NCI-H1930 (cell line): ENCODE measurements at places on chromosomes 12 and 14.

GRCh38 chr14:46988312-46988711, 336.7 kb upstream of the RPL10L start:
- DNase-seq: no peak

- no peak for DNase-seq
Measured at GRCh38 chr14:105549481-105549880, 23.1 kb downstream of the TMEM121 start.

GRCh38 chr12:11888029-11888428, 182.7 kb upstream of the BCL2L14 start:
- DNase-seq: no peak

DNA sequence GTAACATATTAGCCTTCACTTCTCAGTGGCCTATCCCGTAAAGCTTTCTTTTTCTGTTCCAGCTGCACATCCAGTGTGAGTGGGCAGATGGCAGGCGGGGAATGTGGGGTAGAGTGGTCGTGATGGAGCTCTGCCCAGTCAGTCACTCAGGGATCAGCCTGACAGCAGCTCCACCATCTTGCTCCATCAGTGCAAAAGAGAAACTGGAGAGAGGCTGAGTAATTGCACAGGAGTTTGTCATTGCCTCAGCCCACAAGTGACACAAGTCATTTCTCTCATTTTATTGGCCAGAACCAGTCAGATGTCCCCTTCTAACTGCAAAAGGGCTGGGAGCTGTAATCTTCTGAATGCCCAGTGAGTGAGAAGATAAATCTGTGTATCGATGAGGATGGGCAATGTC, 66.5 kb downstream of the ATP23 start:
- DNase-seq: no peak

DNA sequence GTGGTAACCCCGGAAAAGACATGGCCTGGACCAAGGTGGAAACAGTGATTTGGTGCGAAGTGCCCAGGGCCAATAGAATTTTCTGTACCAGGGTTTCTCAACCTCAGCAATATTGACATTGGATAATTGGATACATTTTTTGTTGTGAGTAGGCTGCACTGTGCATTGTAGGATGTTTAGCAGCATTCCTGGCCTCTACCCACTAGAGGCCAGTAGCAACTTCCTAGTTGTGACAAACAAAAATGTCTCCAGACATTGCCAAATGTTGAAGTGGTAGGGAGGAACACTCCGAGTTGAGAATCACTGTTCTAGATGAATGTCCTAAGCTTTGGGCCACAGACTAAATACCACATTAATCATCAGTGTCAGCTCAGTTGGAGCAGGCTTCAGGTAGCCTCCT, 6.2 kb upstream of the CGRRF1 start:
- DNase-seq: no peak

DNA sequence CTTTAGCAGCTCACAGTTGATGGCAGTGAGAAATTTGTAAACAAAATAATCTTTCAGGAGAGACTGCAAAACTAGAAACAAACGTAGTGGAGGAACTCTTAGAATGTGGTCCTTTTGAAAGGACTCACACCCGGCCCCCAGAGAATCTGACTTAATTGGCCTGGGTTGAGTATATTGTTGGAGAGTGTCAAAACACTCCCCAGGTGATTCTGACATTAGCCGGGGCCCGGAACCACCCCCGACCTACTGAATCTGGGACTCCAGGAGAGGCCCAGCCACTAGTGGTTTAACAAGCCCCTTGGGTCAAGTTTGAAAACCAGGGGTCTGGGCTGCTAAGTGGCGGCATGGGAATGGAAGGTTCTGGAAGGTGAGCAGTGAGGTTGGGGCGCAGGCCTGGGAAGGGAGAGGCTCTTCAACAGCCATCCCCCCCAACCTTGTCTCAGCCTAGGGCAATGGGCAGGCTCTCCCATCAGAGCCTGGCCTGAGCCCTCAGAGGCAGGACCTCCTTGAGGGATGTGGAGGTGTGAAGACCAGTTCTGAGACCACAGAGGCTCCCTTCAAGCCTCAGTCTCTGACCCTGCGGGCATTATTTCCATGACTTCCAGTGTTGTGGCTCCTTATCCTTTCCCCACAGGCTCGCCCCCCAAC, 1.1 kb upstream of the ELK3 start:
- no peak for DNase-seq

- DNase-seq: no peak
Measured at GRCh38 chr14:105466531-105467248, 7.9 kb upstream of the CRIP2 start.

GRCh38 chr12:3651585-3652424, 101.1 kb downstream of the CRACR2A start:
- no peak for DNase-seq

DNA sequence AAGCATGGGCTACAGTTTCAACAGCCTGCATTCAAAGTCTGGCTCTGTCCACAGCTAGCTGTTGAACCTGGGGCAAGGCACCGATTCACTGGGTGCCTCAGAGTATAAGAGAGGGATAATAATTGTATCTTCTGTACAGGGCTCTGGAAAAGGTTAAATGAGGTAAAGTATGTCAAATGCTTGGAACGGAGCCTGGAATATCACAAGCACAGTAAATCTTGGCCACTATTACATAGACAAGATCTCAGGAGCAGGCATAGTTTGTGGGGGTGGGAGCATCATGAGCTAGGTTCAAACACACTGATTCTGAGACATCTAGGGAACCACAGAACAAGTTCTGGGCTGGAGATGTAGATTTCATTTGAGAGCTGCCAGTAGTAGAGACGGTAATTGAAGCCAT, 203.7 kb upstream of the NUDT4 start:
- DNase-seq: no peak

DNA sequence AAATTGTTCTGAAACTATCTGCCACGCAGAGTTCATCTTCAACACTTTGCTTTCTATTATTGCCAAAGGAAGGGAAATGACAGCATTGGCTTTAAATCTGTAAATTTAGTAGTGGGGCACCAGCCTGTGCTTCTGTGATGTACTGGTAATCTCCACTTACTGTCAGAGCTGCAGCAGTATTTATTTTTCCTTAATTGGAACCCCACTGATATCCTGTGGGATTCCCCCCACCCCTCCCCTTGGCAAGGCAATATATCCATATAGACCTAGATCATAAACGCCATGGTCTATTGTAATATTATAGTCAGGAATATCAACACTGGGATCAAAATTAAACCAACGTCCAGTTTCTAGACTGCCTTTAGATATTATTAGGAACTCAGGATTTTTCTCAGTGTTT, 96.7 kb downstream of the RMST start:
- peak; percentile 67 for DNase-seq
